NCI-H1092 (cell line): ENCODE measurements at places on chromosomes 12 and 14.
A peak's percentile ranks its signal among the peaks of the same experiment; 100 is the strongest.

DNA sequence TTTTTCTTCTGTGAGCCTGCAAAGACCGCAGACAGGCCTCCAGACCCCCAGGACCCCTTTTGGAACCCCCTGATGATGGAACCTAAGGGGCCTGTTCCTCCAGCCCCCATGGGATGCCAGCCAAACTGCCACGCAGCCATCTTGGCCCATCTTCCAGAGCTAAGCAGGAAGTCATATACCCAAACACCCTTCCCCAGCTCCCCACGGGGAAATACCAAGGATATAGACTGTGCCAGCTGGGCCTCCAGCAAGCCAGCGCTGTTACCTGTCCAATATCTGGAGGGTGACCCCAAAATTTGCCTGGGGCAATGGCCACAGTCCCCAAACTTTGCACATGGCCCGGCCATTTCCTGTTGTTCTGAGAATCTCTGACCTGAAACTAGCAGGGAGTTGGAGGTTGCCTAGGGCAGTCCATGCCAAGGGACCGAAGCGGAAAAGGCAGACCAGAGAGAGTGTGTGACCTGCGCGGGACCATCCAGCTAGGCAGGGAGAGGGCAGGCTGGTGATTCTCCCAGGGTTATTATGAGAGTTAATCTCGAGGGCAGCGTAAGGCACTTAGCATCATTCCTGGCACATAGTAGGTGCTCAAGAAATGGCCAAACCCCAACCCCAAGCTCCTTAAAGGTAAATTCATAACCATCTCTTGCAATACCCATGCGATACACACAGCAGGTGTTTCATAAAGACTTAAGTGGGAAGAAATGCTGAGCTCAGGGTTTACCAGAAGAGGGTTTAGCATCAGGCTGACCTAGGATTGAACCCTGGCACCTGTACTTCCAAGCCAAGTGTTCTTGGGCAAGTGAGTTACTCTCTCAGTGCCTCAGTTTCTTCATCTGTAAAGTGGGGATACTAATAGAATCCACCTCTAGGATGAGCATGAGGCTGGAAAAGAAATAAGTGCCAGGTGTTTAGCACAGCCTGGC, 2.6 kb upstream of the RASAL1 start:
- DNase-seq = no peak

DNA sequence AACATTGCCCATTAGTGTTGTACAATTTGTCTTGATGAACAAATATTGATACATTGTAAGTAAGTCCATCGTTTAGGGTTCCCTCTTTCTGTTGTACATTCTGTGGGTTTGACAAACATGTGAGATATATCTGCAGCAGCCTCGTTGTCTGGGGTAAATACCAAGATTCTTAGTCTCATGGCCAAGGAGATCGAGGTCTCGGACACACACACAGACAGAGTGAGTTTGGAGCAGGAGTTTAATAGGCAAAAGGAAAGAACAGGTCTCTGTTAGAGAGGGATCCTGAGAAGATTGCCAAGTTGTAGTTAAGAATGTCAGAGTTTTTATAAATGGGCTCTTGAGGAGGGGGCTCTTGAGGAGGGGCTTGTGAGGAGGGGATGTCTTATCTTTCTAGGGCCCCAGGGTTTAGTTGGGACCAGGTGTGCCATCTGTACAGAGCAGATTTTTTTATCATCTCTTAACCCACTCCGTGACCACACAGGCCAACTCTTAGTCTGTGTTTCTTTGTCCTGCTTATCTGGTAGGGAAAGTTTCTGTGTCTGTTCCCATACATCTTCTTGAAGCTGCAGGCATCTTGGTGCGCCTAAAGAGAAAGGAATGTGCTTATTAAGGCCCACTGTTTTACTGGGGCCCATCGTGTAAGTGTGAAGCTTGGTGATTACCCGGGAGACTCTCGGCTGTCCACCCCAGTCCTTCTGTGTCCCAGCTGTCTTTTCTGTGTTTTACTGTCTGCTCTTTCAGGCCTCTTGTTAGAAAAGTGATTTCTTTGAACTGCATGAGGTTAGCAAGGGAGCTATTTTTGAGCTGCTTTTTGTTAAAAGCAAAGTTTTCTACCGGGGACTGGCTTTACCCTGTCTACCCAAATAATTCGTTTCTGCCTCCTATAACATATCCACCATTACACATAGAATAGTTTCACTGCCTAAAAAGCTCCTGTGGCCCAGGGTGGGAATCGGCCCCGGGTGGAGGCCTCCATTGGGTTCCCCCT, 22.4 kb upstream of the CLEC2D start:
- no peak for DNase-seq

DNA sequence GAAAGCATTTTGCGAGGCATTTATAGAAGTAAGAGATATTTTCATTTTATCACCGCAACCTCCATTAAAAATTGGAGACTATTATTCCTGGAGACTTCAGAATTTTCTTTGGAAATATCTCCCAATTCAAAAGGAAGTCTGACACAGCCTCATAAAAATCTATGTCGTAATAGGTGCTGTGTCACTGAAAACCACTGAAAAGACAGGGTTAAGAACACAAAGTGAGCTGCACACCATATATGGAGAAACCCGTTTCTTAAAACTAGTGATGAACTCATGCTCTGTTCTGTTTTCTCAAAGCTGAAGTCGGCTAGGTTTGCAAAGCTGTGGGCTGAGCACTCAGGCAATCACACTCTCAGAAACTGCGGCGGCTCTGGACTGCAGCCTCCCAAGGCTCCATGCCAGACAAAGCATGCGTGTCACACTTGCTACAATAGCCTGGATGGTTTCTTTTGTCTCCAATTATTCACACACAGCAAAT, at the start of gene GLIPR1:
TSS of gene GLIPR1 (plus strand) at position 287 of the 481 bp plus-strand sequence. CDS start at position 413, 126 bp downstream.
- DNase-seq = no peak

DNA sequence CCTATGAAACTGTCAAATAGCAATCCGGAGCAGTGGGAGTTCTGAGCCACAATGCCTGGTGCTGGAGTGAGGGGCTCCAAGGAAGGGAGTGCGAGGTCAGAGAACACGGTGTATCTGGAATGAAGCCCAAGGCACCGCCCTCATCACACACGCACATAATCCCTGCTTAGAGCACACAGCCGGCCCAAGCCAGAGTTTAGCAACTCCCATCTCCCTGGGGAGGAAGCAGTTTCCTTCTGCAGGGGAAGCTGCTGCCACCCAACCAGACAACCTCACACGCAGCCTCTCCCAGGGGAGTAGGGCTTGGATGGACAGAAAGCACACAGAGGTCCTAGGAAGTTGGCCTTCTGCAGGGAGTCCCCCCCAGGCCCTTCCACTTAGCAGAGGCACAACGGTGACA, 31.3 kb downstream of the ACTN1 start:
- DNase-seq = no peak

DNA sequence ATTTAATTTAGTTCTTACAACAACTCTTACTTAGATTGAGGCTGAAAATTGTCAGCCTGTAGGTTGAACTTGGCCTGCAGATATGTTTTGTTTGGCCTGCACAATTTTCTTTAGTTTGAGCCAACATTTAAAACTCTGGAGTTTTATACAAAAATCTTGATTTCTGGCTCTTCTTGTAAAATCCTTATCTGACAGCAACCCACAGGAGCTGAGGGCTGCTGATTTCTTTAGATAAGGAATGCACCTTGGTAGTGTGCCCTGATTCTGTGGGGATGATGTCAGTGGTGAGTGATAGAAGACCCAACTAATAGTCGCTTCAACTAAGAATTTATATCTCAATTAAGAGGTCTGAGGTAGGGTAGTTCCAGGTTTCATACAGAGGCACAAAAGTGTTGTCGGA, 49.5 kb downstream of the SOCS2 start:
- no peak for DNase-seq

GRCh38 chr14:54462048-54462447, 20.9 kb upstream of the CNIH1 start:
- DNase-seq = no peak

- no peak for DNase-seq
These were observed 10.8 kb downstream of the MLH3 start for GRCh38 chr14:75040507-75040906.

GRCh38 chr14:30138567-30138966, 210.9 kb upstream of the PRKD1 start:
- DNase-seq = no peak

DNA sequence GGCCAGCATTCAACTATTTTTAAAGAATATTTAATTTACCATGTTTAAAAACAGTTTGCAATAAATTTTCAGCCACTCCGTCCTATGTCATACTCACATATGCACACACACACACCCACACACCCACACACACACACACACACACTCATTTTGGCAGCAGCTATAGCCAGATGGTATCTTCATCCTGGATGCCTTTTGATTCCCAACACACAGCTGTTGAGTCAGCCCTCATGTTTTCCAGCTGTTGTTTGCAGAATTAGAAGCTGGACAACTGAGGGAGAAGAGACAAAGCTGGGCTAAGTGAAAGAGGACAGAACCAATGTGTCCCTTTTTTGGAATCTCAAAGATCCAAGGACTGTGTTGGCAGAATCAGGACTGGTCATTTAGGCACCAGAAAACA, 80.0 kb upstream of the EGLN3 start:
- DNase-seq = no peak

DNA sequence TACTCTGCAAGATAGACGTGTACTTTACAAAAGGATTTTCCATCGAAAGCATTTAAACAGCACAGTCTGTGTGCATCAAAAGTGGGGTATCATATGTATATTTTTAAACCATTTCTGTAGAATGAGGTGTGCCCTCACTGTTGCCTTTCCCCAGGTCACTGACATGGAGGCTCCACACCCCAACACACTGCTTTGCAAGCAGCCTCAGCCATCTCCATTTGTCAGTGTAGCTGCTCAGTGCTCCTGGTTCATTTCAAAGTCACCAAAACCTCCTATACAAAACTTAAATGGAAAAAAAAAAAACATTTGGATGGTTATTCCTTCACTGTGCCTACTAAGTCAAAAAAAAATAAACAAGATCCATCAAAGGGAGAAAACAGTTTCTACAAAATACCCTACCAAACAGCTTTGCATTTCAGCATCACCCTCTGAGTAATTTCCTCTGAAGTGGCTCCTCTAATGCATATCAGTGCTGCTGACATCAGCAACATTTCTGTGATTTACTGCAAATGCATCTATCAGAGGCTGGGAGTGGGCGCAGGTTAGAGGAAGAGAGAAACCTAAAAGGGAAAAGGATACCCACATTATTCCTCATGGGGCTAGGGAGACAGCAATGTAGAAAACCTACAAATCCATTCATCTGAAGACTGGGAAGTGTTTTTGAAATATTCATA, 46.0 kb downstream of the KCNK10 start:
- no peak for DNase-seq

GRCh38 chr14:57712102-57712501, 153.8 kb downstream of the SLC35F4 start:
- no peak for DNase-seq

- DNase-seq = no peak
These were observed 88.8 kb downstream of the ATXN7L3B start for GRCh38 chr12:74626397-74626796.

DNA sequence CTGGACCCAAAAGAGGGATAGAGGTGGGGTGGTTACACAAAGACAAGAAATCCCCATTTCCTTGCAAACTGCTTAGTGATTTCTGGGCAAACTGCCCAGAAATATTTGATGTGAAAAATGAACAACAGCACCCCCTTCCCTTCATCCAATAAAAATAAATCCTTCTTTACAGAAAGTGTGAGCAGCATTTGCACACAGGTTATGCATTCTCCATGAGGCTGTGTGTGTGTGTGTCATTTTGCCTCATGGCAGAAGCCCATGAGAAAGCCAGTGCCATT, 17.2 kb upstream of the NRXN3 start:
- peak; percentile 25 for DNase-seq

GRCh38 chr12:11756022-11756421, 106.5 kb downstream of the ETV6 start:
- DNase-seq = no peak

DNA sequence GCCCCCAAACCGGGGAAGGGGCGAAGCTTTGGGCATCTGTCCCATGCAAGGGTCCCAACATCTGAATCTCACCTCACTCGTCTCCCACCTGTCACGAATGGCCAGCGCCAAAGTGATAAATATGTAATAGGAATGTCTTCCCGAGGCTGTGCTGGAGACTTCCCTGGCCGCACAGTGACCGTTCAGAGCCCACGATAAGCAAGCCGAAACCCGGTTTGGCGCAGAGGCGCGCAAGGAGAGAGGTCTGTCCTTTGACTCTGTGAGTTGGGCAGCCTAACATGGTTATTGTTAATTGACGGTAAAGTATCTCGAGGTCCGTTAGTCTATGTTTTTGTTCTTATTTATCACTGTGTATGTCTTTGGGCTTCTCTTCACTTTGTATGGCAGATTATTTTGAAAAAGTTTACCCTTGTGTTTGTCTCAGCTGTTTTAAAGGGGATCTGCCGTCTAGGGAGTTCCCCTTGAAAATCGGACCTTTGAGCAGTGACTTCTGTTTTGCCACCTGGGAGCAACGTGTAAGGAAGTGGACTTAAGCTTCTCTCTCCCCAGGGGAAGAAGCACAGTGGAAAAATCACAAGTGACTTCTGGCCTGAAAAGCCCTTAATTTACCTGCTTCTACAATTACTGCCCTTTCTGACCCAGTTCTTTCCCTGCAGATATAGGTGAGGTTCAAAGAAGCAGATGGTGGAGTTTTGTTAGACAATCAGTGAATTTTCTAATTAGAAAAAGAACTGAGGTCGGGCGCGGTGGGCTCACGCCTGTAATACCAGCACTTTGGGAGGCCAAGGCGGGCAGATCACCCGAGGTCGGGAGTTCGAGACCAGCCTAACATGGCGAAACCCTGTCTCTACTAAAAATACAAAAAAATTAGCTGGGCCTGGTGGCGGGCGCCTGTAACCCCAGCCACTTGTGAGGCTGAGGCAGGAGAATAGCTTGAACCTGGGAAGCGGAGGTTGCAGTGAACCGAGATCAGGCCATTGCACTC, 1.1 kb upstream of the TM9SF1 start:
- no peak for DNase-seq

DNA sequence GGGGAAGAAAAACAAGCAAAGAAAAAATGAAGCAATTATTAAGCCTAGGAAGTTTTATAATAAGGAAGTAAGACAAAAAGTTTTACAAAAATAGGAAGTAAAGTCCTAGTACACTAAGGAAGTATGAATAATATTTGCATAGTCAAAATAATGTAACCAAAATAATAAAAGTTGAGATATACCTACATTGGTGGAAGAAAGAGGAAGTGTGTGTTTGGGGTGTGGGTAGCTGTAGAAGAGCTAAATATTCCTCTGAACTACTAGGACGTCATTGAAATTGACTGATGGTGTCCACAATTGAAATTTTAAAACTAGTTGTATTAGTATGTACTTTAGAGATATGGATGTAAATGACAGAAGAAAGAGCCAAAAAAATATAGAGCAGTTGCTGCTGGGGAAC, 228.4 kb upstream of the OTX2 start:
- DNase-seq = no peak

- peak; percentile 96 for DNase-seq
These were observed 62.9 kb upstream of the NID2 start for GRCh38 chr14:52131640-52132320.

DNA sequence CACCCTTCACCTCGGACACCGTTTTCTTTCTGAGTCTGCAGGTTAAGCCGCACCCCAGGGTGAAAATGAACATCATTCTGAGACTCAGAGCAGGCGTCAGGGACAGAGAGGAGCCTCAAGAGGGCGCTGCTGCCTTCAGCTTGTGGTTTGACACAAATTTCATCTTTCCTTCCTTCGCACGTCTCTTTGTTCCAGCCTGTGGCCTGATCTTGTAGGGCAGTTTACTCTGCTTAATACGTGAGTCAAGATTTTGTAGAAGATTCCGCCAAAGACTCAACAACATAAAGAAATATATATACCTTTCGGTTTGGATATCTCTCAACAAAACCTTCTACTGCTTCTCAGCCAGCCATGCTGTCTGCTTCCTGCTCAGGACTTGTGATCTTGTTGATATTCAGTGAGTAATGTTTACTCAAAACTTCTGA, 329.3 kb upstream of the OR4E1 start:
- DNase-seq = no peak
